ENCODE measurements at places on chromosomes 13 and 19. TPM values are rescaled to one million over a fixed set of nuclear protein-coding genes. Genes with fewer than 3 reads are reported as not detected.

GRCh38 chr13:40143106-40143505 lies 487.6 kb downstream of the COG6 start:
- DNase-seq, result no peak

ZNF534 gene
- total RNA-seq, result not detected

CCDC169 gene
- total RNA-seq, result 3.2 TPM

MYH14 gene
- total RNA-seq, result 0.77 TPM

MADCAM1 gene
- total RNA-seq, result 0.34 TPM

- no peak for DNase-seq
Observed at GRCh38 chr13:90205911-90206310, 1141.6 kb upstream of the MIR17HG start.

- DNase-seq, result no peak
Observed at GRCh38 chr19:10279737-10280442, 6.9 kb upstream of the ICAM4 start.

DNA sequence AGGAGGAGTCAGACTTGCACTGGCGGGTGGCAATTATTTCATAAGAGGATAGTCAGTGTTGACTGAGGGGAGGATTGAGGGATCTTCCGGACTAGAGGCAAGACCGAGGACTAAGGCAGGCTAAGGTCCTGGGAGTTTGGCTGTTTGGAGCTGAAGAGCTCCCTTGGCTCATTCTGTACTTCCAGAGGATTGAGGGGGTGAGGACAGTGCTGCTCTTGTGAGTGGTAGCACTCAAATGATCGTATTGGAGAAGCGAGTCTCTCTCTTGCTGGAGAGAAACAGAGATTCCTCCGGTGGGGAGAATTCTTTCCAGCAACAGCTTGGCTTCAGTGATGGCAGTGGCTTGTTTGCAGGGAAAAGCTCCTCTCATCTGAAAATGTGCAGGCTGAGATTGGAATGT lies 47.1 kb downstream of the ING1 start:
- DNase-seq, result no peak

GRCh38 chr19:49564616-49565045 lies 15.7 kb downstream of the NOSIP start:
- no peak for DNase-seq

CRLF1 gene
- 0.26 TPM for total RNA-seq

- no peak for DNase-seq
Observed at GRCh38 chr19:55723491-55723890, 14.7 kb downstream of the NLRP9 start.

- no peak for DNase-seq
Observed at GRCh38 chr19:35801828-35802227, 10.8 kb downstream of the PRODH2 start.

CGB8 gene
- total RNA-seq, result not detected
